ENCODE measurements at places on chromosomes 12 and 14.

- H3K27ac ChIP-seq, result no peak overlapping the region
- H3K27me3 ChIP-seq, result no peaks in the 10 kb centered on the region
- H3K36me3 ChIP-seq, result no peaks in the 10 kb centered on the region
- H3K4me1 ChIP-seq, result no peaks in the 10 kb centered on the region
- no peak overlapping the region for H3K4me3 ChIP-seq
- DNase-seq, result no peak
Observed at GRCh38 chr12:43571885-43572284, 19.9 kb upstream of the ADAMTS20 start.

- H3K4me3 ChIP-seq, result no peak overlapping the region
- H3K27me3 ChIP-seq, result peaks cover 2% of the 10 kb centered on the region
- no peak overlapping the region for H3K27ac ChIP-seq
- H3K36me3 ChIP-seq, result peaks cover 6% of the 10 kb centered on the region
Observed at GRCh38 chr14:47257013-47257412, 418.4 kb downstream of the MDGA2 start.

DNA sequence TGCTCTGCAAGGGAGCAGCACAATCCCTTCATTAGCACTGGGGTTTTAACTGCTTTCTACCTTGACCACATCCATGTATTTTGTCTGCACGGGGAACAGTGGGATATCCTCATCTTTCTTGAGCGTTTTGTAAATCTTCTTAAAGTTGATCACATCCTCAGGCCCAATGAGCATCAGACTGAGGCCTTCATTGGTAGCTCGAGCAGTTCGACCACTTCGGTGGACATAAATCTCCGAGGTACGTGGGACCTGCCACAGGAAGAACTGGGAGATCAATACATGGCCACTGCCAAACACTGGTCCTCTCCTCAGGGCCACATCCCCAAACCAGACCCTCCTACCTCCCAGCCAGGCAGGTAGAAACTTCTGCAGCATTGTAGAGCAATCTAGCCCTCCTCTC, 26.1 kb downstream of the DDX24 start:
- peaks cover 30% of the 10 kb centered on the region for H3K36me3 ChIP-seq
- no peak overlapping the region for H3K27ac ChIP-seq
- peaks cover 1% of the 10 kb centered on the region for H3K4me1 ChIP-seq

GRCh38 chr12:124466216-124467128, 100.9 kb downstream of the NCOR2 start:
- no peak overlapping the region for H3K4me3 ChIP-seq
- peaks cover 18% of the 10 kb centered on the region for H3K27me3 ChIP-seq
- no peak overlapping the region for H3K27ac ChIP-seq
- H3K36me3 ChIP-seq, result peaks cover 18% of the 10 kb centered on the region
- DNase-seq, result no peak

GRCh38 chr12:110694330-110694901, 5.5 kb upstream of the HVCN1 start:
- no peak for DNase-seq
- H3K4me1 ChIP-seq, result peaks cover 3% of the 10 kb centered on the region
- no peak overlapping the region for H3K4me3 ChIP-seq
- H3K27ac ChIP-seq, result no peak overlapping the region
- no peaks in the 10 kb centered on the region for H3K36me3 ChIP-seq
- peaks cover 19% of the 10 kb centered on the region for H3K27me3 ChIP-seq

DNA sequence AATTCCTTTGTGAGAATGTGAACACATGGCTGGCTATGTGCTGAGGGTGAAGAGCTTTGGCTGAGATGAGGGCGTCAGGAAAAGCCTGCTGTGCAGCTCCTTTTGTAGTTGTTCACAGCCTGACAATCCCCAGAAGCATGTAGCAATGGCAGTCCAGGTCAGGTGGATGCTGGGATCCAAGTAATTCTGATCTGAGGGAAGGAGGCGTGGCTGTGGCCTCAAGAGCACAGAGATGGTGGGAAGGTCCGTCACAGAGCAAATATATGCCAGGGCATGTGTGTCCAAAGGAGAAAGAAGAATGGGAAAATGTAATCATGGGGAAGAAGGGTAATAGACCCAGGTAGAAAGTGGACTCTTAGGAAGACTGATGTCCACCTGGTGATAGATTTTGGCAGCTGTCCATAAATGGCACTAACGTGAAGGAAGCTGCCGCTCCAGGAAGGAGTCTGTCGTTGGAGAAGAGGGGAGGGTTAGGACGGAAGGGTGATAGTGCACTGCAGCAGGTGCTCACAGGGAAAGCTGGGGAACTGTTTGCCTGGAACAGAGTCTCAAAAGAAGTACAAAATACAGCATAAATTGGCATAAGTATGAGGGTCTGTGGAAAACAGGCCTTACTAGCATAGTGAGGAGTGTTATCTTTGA, 13.8 kb downstream of the MGST1 start:
- H3K27ac ChIP-seq, result no peak overlapping the region
- no peak for DNase-seq
- H3K4me1 ChIP-seq, result no peaks in the 10 kb centered on the region
- H3K36me3 ChIP-seq, result no peaks in the 10 kb centered on the region
- H3K4me3 ChIP-seq, result no peak overlapping the region

DNA sequence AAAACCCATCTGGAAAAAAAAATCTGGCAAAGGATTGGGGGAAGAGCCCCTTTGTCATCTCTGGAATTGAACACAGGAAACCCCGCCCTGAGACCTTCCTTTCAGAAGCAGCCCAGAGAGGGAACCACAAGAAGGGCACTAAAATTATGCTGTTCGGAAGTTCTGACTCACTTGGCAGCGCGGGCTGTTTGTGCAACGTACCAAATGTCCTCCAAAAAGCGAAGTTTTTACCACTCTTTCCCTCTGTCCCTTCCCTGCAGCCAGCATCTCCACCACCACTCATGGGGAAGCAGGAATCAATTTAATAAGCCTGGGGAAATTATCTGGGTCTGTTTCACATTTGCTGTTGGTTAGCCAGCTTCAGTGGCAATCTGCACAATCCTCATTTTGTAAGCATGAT, 3.2 kb upstream of the SYNE3 start:
- H3K4me1 ChIP-seq, result peaks cover 28% of the 10 kb centered on the region
- DNase-seq, result no peak
- no peaks in the 10 kb centered on the region for H3K36me3 ChIP-seq
- H3K27me3 ChIP-seq, result peaks cover 7% of the 10 kb centered on the region
- H3K4me3 ChIP-seq, result no peak overlapping the region

Measured in glutamatergic neuron (in vitro differentiated cells).